ENCODE measurements at places on chromosomes 5 and 9.

DNA sequence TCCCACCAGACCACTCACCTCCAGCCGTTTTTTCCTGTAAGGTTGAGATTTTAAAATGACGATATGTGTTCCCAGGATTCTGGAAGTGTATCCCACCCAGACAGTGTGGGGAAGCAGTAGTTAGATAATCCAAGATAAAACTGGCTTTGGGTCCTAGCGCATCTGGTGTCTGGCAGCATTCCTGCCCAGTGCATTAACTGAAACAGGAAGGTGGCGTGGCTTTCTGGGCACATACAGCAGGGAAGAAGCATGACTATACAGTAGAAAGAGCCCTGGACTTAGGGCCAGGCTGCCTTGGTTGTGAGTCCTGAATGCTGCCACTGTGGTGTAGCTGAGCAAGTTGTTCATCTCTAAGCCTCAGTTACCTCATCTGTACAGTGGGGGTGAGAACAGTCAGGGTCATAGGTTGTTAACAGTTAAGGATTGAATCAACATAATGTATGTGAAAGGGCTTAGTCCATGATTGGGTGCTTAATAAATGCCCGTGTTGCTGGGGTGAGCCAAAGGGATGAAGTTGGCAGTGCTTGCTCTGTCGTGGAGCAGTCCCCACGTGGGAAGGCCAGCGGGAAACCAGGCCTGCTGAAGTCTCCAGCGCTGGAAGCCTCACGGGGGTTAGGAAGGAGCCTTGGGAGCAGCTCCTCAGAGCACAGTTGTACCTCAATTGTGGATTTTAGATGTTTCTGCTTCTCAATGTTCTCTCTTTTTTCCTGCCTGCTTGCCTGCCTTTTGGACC, 18.0 kb downstream of the CLTA start:
- DNase-seq: no peak

DNA sequence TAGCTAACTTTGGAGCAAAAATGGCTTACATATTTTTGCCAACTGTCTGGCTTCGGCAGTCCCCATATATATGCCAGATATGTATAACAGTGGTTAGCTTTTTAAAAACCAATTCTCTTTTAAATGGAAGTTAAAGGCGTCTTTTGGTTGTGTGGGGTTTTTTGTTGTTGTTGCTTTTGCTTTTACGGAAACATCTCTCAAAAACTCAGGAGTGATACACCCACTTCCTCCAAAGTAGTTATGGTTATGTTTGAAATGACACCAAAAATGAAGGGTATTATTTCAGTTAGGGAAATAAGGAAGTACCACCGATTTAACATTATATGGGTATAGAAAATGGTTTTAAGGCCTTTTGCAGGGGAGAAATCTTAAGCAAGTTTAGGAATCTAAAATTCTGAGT, 2.3 kb downstream of the CNOT8 start:
- DNase-seq: no peak

DNA sequence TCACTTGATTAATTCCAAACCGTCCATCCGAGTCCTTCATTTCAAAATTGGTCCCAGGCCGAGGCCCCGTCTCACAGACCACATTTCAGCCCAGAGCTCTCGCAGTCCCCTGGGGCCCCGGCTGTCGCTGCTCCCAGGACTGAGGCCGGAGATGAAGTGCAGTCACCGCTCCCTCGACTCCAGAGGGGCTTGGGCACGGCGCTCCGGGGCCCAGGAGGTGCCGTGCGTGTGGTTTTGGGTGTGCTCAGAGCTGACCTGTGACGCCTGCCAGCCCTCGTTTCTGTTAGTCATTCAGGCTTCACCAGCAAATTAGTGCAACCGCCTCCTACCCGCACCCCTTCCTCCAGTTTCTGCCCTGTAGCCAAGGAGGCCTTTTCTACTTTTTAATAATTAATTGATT, 48.7 kb upstream of the PHYKPL start:
- DNase-seq: no peak

- DNase-seq: no peak
Measured at GRCh38 chr9:101131326-101131725, 102.8 kb downstream of the PLPPR1 start.

DNA sequence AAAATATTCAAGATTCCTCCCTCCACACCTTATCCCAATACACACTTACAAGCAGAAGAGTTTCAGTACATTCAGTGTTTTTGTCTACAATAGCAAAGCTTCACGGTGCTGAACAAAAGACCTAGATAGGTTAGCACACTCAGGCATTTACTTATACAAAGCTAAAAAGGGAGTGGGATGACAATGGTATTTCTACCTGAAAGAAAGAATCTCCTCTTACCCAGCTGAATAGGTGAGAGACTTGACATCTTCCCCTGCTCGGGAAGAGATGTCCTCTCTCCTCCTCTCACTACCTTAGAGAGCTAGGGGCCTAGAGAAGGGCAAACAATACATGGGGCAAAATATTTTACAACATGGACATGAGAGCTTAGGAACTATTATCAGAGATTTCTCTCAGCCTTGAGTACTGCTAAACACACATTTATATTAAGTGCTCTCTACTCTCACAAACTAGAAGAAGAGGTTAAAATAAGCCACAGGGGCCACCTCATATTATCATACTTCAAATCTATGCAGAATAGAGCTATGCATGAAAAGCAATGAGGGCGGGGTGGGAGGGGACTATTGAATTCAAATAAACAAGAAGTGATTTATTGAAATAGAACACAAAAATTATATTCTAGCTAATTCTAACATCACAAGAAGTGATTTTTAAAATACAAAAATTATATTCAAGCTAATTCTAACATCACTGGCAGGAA, 38.6 kb upstream of the RNF38 start:
- DNase-seq: no peak

DNA sequence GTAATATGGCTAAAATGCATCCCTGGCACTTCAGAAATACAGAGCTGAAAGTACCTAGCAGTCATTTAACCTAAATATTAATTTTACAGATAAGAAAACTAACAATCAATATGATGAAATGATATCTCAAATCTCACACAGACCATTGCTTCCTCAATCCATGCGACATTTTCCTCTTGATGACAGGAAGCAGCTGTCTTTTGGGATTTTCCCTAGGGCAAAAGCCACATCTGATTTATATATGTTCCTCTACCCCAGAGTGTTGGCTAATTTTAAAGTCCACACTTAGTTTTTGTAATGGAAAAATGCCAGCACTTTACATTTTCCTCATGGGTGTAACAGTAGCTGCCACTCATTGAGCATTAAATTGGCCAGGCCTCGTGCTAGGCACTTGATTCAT, 47.7 kb upstream of the ITGA1 start:
- no peak for DNase-seq

Measured in testis (tissue), 5 donors.